ENCODE measurements at places on chromosomes 2 and 18. TPM values are rescaled to one million over a fixed set of nuclear protein-coding genes. Genes with fewer than 3 reads are reported as not detected.

CNGA3 gene
- total RNA-seq: 0.16 TPM

EPHA4 gene
- 57.7 TPM for total RNA-seq

- DNase-seq: no peak
These were observed 149.2 kb downstream of the ABCA12 start for GRCh38 chr2:214989187-214989586.

DNA sequence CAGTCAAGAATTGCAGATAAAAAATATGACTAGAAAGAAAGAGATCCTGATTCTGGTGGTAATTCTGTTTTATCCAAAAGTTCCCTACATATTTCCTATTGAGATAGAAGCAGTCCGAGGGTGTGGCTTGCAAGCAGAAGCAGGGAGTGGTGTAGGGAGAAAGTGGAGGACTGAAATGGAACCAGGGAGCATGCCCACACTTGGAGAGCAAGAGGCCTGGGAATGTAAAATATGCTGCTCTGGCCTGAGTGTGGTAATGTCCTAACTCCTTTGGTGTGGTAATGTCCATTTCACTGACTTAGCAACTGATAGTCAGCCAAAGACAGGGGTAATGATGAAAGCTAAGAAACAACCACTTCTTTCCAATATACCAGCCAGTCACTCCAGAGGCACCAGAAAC lies 30.1 kb upstream of the FMNL2 start:
- DNase-seq: no peak

DNA sequence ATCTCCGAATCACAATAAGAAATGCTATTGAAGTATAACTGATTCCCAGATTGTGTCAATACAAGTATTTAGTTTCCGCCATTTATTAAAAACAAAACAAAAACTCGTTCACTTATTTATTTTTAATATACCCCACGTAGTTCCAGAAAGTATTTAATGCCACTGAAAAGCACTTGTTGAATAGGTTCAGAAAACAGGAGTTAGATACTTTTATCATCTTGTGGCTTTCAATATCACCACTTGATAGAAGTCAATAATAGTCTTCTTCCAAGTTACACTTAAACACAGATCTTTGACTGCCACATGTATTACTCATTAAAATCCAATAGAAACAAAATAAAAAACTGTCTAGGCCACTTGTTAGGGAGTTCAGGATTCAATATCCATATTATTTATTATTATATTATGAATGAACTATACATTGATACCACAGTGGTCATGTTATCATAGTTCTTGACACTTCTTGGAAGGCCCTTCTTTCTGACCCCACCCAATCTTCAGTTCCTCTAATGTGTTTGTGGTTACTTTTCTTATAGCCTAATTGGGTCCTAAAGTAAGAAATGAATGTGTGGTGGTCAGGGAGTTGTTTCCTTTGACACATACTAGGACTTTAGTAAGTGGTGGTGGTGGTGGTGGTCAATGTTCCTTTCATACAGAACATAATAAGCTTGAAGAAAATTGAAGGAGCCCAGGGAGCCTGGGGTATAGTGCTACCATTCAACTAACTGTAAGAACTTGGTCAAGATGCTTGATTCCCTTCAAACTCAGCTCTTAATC lies 221.3 kb upstream of the ITGA4 start:
- DNase-seq: no peak

DNA sequence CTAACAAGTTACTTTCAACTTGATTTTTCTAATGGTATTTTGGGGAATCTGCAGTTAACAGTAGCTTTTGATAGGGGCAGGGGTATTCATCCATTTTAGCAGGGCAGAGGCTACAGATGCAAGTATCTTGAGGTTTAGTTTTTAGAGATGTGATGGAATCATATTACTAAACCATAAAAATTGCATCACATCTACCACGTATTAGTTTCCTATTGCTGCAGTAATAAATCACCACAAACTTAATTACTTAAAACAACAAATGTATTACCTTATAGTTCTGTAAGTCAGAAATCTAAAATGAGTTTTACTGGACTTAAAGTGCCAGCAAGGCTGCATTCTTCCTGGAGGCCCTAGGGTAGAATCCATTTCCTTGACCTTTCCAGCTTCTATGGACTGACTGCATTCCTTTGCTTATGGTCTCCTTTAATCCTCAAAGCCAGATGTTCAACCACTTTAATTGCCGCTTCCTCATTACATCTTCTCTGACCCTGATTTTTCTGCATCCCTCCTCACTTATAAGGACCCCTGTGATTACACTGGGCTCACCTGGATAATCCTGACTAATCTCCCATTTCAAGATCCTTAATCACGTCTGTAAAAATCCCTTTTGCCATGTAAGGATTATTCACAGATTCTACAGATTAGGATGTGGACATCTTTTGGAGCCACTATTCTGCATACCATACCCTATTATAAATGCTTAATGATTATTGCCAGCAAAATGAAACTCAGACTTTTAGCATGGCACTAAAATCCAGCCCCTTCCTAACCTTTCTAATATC lies 21.9 kb upstream of the EXOC6B start:
- no peak for DNase-seq
